AG09309 (cell line): ENCODE measurements at places on chromosomes 3 and 15.

- no peak for DNase-seq
Measured at GRCh38 chr3:53337167-53337940, 10.0 kb downstream of the DCP1A start.

GRCh38 chr3:148005456-148005855 lies 596.3 kb downstream of the ZIC1 start:
- no peak for DNase-seq

GRCh38 chr3:171054921-171055320 lies 28.4 kb upstream of the SLC2A2 start:
- DNase-seq = no peak

- no peak for DNase-seq
Measured at GRCh38 chr3:21909096-21909495, 158.1 kb upstream of the ZNF385D start.

DNA sequence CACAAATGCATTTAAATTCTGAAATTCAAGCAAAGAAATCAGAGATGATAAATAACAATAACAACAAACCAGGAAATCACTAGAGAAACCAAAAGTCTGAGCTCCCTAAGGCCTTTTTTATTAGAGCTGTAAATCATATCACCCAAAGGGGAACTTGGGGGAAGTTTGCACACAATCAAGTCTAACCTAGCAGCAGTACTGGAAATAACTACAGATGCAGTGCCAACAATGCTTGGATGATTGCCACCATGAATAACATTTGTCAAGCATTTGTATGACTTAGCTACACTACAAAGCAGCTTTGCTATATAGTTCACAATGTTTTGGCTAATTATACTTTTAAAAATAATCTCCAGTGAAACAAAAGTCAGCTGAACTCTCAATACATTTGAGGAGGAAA lies 27.8 kb downstream of the SHQ1 start:
- peak; percentile 62 for DNase-seq

DNA sequence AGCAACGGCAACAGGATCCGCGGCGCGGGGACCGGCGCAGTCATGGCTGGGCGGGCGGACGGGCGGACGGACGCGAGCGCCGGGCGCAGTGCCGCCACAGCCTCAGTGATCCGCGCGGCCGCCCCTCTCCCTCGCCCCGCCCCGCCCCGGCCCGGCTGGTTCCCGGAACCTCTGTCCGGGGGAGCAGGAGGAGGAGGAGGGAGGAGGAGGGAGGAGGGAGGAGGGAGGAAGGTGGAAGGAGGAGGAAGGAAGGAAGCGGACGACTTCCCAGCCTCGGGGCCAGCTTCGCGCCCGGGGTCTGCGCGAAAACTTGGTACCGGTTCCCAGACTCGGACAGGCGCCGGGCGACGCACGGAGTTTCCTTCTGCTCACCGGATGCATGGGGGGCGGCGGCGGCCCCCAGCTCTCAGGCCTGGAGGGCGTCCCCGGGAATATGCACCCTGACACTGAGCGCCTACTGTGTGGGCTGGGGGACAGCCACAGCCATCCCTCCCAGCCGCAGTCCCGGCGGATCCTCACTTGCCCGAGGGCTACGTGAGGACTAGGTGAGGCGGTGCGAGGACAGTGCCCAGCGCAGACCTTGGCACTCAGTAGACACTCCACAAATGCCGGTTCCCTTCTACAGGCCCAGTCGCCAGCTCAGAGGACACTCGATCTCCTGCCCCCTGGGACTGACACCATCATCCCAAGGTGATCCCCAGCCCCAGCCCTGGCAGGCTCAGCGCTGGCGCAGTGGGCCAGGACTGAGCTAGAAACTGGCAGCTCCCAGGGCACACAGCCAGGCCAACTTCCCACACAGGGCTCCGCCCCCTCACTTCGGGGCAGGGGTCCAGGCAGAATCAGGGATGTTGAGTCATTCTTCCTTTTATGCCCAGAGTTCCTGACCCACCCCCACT lies at the start of gene SHISA5:
TSS of gene SHISA5 (minus strand) at position 124 of the 896 bp plus-strand sequence. CDS start at position 44, 80 bp downstream.
- no peak for DNase-seq

DNA sequence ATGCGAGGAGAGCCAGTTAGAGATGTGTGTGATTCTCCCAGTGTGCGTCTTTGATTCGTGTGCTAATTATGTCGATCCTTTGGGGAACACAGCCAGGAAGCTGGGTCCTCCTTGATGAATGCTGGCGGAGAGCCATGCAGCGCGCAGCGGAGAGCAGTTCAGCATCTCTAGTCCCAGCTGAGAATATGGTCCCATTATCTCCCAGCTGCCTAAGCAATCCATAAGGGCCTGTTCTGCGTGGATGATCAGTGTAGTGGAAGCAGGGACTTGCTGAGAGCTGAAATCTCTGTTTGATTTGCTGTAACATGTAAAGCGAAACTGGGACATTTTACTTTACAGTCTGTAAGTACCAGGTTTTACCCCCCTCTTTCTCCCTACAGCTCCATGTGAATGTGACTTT lies 412.7 kb downstream of the CNTN4 start:
- DNase-seq = no peak

DNA sequence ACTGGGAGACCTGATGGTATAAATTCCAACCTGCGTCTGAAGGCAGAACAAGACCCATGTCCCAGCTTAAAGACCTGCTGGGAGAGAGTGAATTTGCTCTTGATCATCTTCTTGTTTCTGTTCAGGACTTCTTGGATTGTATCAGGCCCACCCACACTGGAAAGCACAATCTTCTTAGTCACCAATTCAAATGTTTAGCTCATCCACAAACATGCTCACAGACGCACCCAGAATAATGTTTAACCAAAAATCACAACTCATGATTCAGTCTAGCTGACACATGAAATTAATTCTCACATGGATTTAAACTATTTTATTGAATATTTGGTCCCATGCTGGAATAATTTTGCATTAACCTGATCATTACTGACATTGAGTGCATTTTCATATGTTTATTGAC lies 37.8 kb upstream of the GOLGA6L2 start:
- no peak for DNase-seq

GRCh38 chr3:88149101-88149508 lies 654 bp upstream of the C3orf38 start:
- DNase-seq = no peak

DNA sequence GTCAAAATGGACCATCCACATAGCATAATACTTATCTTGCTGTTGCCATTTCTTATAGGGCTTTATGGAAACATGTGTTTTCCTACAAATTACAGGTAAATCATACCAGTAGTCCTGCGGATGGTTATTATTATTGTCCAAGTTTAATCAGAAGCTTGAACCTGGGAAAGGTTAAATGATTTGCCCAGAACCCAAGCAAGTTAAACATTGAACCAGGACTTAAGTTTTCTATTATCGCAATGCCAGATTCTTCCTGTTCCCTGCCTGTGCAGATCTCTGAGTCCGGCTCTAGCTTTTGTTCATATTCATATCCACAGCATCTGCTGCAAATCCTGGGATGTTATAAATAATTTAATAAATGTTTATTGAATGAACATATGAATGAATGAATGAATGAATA lies 12.5 kb downstream of the LPP start:
- no peak for DNase-seq

DNA sequence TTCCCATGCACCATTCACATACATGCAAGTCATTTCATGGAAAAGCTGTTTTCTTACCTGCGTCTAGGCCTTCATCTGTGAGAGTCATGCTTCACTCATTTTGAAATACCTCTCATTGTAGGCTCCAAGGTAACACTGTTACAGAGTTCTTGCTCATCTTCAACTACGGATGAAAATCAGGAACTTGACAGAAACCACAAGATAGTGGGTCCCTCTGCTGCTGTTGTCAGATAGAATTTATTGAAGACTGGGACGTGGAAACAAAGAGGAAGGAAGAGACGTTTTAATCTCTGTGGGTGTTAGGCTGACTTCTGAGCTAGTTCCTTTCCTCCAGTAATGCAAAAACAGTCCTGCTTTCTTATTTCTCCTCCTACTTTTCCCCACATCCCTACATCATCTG lies at the start of gene P2RY14:
TSS of gene P2RY14 (minus strand) at position 313 of the 400 bp plus-strand sequence. CDS start 64,226 bp downstream, outside the sequence.
- DNase-seq = no peak

- DNase-seq = no peak
Measured at GRCh38 chr3:100546020-100546744, 53.8 kb downstream of the TMEM45A start.

- no peak for DNase-seq
Measured at GRCh38 chr15:97966246-97966645, 5.7 kb downstream of the ARRDC4 start.

DNA sequence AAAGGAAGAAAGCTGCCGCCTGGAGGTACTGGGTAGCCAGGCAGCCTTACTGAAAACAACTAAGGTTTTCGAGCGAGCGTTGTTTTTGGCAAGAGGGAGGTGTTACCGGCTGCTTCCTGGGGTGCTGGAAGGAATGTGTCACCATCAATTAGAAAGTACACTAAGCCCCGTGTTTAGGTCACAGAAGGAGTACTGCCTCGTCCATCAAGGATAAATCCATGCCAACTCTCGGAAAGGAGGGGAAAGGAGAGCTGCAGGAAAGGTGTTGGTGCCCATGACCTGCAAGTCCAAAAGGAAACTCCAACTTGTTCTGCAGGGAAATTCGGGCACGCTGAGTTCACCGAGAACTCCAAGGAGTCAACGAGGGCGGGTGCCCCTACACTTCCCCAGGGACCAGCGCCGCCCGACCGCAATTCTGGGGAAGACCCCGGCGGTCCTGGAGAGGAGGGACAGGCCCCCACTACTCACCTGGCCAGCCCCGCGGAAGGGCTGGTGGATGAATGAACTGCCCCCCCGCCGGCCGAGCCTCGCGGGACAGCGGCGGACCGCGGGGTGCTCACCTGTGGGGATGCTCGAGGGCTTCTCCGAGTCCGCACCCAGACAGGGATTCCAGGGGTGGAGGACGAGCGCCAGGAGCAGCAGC lies 542 bp downstream of the PLOD2 start:
- peak; percentile 38 for DNase-seq

DNA sequence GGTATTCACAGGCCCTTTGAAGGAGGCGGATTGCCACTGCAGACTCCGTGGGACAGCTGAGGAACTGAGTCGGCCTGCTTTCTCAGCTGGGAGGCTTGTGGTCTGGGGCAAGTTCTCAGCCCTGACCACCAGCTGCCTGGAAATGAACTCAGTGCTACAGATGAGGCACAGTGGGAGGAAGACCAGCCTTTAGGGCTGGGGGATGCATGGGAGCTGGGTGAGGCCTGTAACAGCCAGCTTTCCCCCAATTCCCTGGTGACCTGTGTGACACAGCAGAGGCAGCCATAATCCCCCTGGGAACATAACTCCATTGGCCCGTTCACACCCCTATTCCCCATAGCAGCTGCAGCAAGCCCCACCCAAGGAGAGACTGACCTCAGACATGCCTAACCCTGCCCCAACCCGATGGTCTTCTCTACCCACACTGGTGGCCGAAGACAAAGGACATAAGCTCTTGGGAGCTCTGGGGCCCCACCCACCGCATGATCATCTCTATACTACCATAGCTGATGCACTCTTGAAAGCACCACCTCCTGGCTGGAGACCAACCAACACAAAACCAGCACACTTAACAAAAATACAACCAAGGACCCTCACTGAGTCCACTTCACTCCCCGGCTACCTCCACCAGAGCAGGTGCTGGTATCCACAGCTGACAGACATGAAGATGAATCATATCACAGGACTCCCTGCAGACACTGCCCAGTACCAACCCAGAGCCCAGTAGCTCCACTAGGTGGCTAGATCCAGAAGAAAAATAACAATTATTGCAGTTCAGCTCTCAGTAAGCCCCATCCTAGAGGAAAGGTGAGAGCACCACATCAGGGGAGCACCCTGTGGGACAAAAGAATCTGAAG lies 24.9 kb downstream of the ZMAT3 start:
- no peak for DNase-seq

- DNase-seq = no peak
Measured at GRCh38 chr15:92272106-92272505, 121.6 kb upstream of the ST8SIA2 start.

GRCh38 chr3:114274929-114275328 lies 18.9 kb upstream of the TIGIT start:
- no peak for DNase-seq

GRCh38 chr15:85404918-85405866 lies 24.8 kb downstream of the AKAP13 start:
- DNase-seq = no peak
